ENCODE measurements at places on chromosomes 12 and 14.

DNA sequence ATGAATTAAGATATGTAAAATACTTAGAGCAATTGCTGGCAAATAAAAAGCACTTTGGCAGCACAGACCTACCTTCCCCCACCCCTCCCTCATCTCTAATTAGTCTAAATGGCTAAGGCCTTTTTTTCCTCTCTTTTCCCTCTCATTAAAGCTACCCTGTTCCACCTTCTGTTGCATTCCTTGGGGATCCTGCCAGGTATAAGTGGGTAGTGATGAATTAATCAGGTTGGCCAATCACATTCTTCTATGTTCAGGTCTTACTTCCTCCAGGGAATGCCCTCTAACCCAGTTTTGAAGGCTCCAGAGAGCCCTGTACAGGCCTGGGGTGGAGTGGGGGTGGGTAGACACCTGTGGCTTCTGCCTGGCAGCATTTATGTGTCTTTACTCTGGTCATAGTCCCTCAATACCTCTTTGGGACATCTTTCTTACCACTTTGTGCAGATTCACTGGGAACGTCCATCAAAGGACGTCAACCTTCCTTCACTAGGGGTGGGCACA lies 28.4 kb downstream of the HSPB8 start:
- DNase-seq = no peak

GRCh38 chr14:58866391-58866790 lies 228.6 kb downstream of the DACT1 start:
- no peak for DNase-seq

- DNase-seq = no peak
These were observed 7.4 kb upstream of the MTA1 start for GRCh38 chr14:105411985-105412770.

- no peak for DNase-seq
These were observed 231.4 kb upstream of the RTL1 start for GRCh38 chr14:101134851-101135433.

DNA sequence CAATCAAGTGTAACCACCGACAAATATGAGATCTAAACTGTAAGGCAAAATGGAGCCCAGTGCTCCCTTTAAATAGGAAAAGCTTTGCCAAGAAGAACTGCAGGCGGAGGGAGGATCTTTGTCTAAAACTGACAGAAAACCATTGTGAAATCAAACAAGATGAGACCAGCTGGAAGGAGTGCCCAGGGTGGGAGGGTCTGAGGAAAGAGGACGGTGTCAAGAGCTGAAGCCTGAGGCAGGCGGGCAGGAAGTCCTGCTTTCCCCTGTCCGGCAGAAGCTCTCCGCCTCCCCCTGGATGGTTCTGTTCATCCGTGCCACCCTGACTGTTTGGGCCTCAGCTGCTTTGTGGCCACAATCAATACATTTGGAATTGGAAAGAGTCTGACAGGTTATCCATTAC lies 37.5 kb downstream of the CDC42BPB start:
- DNase-seq = no peak

GRCh38 chr14:101055106-101055662 lies 151.7 kb upstream of the RTL1 start:
- no peak for DNase-seq

DNA sequence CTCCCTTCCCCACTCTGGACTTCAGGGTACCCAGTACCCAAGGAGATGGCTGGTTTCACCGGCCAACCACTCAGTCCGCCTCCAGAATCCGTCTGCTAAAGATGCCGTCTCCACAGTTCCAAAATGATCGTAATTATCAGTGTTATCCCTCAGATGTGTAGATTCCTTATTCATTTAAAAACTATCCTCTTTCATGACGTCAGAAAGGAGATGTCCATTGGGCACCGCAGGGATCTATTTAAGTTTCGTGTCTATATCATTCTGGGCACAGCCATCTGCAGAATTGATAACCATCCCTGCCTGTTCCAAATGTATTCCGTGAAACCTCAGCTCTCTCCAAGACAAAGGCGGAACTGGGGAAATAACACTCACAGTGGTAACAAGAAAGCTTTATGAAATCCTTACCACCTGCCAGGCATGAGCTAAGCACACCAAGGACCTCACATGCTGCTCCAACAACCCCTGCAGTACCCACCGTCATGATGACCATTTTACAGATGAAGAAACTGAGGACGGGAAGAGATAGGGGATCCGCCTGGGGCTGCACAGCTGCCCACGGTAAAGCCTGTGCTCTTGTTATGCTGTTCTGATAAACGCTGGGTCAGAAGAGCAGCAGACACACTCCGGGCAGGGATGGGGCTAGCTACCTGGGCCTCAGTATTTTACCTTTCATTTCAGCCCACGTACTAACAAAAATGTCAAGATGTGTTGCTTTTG lies 90.0 kb downstream of the BCL11B start:
- no peak for DNase-seq

DNA sequence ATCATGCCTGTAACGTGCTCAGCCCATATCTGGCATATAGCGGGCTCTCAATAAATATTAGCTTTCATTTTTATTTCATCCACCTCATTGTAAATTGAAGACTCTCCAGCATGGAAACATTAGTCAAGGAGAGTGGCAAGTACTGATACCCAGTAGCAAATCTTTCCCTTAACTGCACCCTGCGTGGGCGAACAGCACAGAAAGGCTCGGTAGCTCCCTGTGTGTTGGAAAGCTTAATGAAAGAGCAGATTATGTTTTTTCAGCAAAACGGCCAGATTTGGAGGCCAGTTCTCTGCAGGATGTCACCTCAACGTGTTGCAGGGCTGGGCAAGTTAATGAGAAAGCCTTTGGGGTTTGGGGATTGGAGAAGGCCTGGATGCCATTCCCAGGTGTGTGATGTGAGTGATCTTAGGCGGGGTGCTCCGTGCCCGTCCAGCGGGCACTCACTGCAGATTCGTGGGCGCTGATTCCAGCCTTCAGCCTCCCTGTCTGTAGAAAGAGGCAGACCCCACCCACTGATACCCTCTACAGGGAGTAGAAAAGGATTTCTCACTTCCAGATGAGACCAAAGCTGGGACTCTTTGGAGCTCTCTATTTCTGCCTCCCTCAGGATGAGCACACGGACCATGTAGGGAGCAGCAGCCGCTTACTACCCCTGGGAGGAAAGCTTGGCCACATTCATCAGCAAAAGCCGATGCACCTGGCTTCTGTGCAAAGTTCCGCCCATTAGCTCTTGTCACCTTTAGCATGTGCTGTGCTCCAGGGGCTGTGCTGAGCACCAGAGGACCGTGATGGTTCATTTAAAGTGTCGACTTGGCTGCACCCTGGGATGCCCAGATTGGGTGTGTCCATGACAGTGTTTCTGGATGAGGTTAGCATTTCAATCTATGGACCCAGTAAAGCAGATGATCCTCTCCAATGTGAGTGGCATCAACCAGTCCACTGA lies 29.1 kb downstream of the C14orf132 start:
- DNase-seq = no peak

DNA sequence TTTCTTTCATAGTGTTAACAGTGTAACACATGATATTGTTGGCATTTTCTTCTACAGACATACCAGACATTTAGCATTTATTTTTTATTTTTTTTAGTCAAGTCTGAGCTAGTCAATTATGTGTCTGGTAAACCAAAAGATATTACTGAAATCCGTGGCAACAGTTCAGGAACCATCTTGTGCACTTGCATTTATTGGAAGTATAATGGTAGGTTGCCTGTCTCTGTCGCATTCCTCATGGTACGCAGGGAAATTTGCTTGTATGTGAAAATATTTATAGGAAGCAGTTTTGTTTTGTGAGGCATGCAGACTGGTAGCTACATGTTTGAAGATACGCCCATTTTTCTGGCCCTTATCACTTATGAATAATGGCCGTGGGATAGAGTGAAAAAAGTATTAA lies 186.1 kb upstream of the SLC38A2 start:
- DNase-seq = no peak
